ENCODE measurements at places on chromosomes 16 and 17.
A peak's percentile ranks its signal among the peaks of the same experiment; 100 is the strongest.

DNA sequence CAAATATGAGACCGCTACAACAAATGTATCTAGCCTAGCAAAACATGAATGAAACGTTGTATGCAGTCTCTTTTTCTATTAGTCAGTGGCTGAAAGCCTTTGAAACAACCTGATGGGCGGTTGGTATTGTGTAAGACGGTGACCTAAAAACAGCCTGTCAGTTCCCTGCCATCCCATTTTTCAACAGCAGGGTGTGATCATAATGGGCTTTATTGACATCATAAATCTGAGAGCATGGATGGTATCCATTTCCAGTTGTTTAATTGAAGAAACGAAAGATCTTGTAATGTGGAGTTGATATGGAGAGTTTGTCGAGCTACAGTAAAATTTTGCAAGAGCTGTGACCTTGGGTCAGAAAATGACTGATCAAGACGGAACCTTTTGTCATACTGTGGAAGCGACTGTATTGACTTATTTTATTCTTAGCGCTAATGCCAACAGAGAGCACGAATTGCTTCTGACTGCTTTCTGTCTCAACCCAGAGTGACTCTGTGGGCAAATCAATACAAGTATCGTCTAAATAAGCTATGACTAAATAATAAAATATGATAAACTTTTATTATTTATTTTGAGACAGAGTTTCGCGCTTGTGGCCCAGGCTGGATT is 12.3 kb upstream of the MEIOB start:
- DNase-seq: peak; percentile 50

DNA sequence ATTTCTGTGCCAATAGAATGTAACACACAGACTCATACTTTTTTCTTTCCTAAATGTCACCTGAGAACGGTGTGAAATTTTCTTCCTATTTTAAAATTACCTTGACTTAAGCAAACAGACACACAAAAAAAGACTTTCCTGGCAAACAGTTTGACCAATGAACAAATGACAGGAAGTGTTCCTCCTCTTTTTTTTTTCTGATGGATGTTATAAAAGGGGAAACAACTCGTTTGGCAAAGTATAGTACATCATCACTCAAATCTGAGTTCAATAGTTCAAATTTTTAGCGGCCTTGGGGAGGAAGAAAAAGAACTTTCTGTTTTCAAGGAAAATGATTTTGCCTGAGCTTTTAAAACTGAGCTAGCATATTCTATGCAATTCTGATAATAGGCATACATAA is 19.8 kb downstream of the HS3ST3A1 start:
- no peak for DNase-seq

DNA sequence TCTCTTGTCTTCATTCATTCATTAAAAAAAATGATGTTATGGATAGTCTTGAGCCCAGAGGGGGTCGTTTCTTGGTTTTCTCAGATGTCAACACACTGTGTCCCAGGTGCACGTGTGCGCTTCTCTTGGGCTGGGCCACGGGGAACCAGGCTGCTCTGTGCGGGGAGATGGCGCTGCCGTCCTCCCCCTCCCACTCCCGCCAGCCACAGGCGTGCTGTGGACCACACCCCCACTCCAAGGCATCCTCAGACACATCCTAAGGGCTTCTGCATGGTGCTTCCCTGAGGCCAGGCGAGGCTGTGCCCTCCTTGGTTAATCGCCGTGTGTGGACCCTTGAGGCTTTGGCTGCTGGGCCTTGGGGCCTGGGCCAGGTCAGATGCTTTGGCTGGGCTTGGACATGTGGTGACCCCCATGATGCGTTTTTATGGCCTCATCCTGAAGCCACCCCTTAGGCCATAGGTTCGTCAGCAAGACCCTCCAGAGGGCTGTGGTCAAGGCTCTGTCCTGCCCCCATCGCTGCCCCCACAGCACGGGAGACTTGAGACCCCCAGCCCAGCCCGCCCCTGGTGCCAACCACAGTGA is 245.7 kb upstream of the CIBAR2 start:
- no peak for DNase-seq

DNA sequence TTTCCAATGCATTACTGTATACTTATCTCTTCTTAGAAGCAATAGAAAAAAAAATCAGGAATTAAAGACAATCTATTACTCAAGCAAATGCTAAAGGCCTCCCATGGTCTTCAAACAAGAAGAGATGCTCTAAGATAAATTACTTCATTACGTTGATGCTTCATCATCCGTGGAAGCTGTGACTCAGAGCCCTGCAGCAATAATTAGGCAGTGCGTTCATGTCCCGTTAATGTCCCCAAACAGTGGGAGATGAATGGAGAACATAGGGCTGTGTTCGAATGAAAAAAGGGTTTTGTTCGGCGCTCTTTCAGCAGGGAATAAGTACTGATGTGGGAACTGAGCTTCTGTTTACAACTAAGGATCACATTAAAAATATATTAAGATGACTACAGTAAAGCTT is 15.9 kb upstream of the PDXDC1 start:
- no peak for DNase-seq

GRCh38 chr17:35868737-35869136 is at the start of gene HEATR9:
Gene HEATR9, minus strand, starts transcription at chr17:35868891. Its CDS starts 149 bp downstream, at chr17:35868742.
- DNase-seq: no peak

- DNase-seq: no peak
Observed at GRCh38 chr16:77943801-77944200, 78.5 kb upstream of the CLEC3A start.

GRCh38 chr17:38748149-38748891 is at the start of gene PCGF2:
Gene PCGF2, minus strand, starts transcription at chr17:38748336. Its CDS starts 7,934 bp downstream, at chr17:38740402.
- DNase-seq: no peak

- DNase-seq: no peak
Observed at GRCh38 chr17:79095345-79096055, 20.9 kb downstream of the ENGASE start.

GRCh38 chr17:64984851-64985521 is 65.7 kb upstream of the LRRC37A3 start:
- DNase-seq: peak; percentile 44

- no peak for DNase-seq
Observed at GRCh38 chr16:20727181-20727580, 14.4 kb downstream of the THUMPD1 start.

GRCh38 chr17:41519501-41520224 is 973 bp upstream of the KRT15 start:
- DNase-seq: peak; percentile 34

GRCh38 chr16:48381201-48381600 is 4.0 kb downstream of the SIAH1 start:
- peak; percentile 53 for DNase-seq

DNA sequence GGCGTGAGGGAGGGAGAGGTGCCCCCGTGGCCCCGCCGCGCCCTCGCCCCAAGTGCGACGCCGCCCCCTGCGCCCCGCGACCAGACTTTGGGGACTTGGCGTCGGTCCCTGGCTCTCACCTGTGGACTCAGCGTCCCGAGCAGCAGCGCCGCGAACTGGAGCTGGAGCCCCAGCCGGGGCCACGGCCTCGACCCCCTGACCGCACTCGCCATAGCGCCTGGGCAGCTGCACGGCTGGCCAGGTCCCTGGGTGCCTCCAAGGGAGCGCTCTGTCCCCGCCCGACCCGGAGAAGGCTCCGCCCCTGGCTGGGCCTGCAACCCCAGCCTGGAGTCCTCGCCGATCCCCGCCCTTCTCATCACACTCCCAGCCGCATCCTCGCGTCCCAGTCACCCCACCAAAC is at the start of gene ERN2:
ERN2 (minus strand) TSS at position 247 of the 400 bp plus-strand sequence; CDS start at position 212, 35 bp downstream.
- no peak for DNase-seq

- no peak for DNase-seq
Observed at GRCh38 chr16:55284718-55285099, 39.3 kb upstream of the IRX6 start.

DNA sequence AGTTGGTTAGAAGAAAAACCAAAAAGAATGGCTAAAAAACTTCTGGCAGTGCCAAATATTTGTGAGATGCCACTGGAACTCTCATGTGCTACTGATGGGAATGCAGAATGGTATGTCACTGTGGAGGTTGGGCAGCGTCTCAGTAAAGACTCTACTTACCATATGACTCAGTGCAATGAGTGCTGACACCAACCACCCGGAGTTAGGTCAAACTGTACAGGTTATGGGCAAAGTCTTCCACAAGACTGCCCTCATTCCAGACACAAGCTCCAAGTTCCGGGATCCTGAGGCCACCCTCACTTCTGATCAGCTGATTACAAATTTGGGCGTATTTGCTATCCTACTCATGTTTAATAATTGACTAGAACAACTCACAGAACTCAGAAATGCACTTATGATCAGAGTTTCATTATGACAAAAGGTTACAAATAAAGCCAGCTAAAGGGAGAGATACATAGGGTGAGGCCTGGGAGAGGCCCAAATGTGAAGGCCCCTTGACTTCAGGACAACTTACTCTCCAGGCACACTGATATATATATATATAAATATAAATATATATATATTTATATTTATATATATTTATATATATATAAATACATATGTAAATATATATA is 114.9 kb downstream of the TRIM37 start:
- DNase-seq: no peak

- DNase-seq: no peak
Observed at GRCh38 chr16:61969077-61969382, 67.2 kb downstream of the CDH8 start.

DNA sequence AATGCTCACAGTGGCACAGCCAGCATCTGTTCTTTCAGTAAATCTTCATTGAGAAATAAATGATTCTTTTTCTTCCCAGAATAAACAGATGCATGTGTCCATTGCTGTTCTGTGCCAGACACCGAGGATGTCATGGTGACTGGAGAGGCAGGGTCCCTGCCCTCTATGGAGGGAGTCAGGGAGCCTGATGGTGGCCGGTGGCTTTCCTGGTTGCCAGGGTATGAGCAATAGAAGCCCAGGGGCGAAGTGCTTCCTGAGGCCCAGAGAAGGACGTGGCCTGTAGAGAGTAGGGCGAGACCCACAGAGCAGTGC is 29.9 kb upstream of the NUDT16L1 start:
- no peak for DNase-seq

- DNase-seq: no peak
Observed at GRCh38 chr17:17963066-17963465, 9.1 kb downstream of the TOM1L2 start.

DNA sequence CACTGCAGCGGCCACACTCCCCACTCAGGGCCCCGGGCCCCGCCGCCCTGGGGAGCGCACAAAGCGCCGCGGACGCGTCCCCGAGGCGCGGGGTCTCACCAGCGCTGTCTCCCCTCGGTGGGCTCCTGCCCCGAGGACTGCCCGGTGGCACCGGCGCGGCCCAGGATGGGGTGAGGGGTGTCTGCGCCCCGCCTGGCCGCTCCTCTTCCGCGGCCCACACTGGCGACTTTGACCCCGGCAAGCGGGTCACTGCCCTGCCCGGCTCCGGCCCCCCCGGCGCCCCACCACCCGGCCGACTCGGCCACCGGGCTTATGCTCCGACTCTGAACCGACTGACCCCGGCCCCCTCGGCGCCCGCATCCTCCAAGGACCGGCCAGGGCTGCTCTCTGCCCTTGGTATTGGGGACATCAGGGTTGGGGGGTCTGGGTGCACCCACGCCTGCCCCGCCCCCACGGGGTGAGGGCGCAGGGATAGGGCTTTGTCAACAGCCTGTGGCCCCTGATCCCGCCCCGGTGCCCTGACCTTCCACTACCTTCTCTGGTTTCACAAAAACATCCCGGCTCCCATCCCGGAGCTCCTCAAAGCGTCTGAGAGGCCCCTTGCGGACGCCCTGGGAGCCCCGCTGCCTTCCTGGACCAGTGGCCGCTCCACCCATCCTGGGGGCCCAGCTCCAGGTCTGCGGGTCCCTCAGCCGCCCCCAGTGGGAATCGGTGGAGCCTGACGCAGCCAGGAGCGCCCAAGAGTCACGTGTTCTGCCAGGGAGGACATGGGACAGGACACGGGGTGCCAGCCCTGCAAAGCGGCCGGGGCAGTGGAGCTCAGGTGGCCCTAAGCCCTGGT is 829 bp downstream of the GCGR start:
- no peak for DNase-seq

DNA sequence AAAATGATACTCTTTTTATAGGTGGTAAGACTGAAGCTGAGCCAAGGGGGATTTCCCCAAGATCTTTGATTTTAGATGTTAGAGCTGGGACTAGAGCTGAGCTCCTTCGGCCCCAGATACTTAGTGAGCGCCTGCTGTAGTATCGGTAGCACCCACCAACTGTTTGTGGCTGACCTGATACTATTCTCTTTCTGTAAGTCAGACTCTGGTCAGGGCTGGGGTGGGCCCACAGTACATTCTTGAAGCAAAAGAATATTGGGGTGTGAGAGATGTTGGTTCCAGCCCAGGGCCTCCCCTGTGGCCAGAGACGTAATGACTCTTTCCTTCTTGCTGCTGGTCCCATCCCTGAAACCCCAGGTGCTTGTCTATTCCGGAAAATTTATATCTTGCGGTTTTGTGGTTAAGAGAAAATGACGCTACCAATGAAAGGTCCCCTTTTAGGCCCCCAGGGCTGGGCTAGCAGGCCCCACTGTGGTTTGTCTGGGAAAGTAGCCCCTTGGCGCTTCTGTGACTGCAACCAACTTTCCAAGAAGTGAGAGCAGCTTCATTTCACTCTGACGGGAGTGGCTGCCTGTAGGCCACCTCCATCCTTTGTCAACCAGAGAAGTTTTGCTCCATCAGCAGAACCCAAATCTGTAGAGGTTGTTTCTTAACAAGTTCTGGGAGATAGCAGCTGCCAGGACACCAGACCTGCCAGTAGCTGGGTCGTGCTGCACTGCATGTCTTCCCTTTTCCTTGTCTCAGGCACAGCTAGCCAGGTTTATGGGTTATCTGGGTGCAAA is 86.4 kb upstream of the LGALS9 start:
- peak; percentile 86 for DNase-seq

GRCh38 chr17:60301649-60302048 is 90.3 kb downstream of the USP32 start:
- DNase-seq: no peak

DNA sequence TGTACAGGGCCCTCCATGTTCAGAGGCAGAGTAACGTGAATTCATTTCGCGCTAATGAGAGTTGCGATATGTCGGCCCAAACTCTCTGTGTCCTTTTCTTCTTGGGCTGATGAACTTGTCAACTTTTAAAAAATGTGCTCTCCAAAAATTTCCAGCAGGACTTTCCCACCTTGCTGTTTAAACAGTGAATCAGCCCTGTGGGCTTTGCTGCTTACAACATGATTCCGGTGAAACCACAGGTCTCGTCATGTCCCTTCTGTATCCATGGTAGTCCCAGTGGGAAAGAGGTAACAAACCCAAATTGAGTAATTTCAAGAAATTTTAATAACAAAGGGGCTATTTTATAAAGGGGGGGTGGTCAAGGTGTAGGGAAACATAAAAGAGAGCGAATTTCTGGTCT is 612.9 kb downstream of the MAF start:
- no peak for DNase-seq
